ENCODE measurements at places on chromosomes 1 and 21.

GRCh38 chr1:202270871-202271326 lies 70.8 kb downstream of the UBE2T start:
- no peak for DNase-seq

DNA sequence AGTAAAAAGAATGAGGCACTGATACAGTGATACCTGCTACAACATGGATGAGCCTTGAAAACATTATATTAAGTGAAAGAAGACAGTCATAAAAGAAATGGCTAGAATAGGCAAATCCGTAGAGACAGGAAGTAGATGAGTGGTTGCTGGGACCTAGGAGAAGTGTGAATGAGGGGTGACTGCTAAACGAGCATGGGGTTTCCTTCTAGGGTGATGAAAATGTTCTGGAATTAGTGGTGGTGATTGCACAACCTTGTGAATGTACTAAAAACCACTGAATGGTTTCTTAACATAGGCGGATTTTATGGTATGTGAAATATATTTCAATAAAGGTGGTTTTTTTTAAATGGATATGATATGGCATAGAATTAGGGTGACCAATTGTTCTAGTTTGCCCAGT lies 12.6 kb upstream of the SERINC2 start:
- no peak for DNase-seq

GRCh38 chr1:105591681-105592080 lies 1464.8 kb upstream of the PRMT6 start:
- no peak for DNase-seq

GRCh38 chr1:240441669-240442068 lies 170.3 kb downstream of the GREM2 start:
- DNase-seq: no peak
